Activated naive CD4-positive, alpha-beta T cell treated with anti-CD3 and anti-CD28 coated beads, Interleukin-2, amount 50 U/mL, for 72 hours (primary cell): ENCODE measurements at places on chromosomes 12 and 14. TPM values are rescaled to one million over a fixed set of nuclear protein-coding genes. Genes with fewer than 3 reads are reported as not detected.

- DNase-seq, result no peak
Observed at GRCh38 chr12:85484387-85484786, 204.4 kb downstream of the ALX1 start.

DNA sequence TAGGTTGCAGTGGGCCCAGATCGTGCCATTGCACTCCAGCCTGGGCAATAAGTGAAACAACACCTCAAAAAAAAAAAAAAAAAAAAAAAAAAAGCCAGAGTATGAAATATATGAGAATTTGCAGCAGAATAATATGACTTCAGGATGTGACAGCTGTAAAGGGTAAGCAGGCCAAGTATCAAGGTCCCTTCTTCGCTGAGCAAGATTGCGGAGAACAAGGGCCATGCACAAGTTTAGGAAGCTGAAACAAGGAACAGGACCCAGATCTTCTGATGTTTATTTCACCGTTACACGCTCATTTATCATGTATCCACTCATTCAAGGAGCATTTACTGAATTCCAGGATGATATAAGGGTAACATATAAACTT is 659 bp upstream of the FOXJ2 start:
- no peak for DNase-seq

- no peak for DNase-seq
Observed at GRCh38 chr12:52358575-52359350, 8.5 kb downstream of the KRT85 start.

- no peak for DNase-seq
Observed at GRCh38 chr12:101750152-101750551, 10.9 kb upstream of the SYCP3 start.

DNA sequence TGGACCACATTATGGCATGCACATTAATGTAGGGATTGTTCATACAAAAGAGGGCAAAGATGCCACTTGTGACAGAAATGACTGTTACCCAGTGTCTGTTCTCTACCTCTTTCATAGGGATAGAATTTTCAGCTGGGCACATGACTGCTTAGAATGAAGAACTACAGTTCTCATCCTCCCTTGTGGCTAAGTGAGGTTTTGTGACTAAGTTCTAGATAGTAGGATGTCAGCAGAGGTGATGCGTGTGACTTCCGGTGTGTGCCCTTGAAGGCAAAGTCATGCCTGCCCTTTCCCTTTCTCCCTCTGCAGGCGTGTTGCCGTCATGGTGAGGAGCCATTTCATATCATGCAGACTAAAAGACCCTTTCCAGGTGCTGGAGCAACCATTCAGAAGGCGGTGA is 99.3 kb downstream of the CACNA1C start:
- no peak for DNase-seq

GRCh38 chr12:129870796-129871195 is 33.0 kb downstream of the TMEM132D start:
- no peak for DNase-seq

The EXOC3L4 gene
- not detected for total RNA-seq

The BDKRB2 gene
- 0.08 TPM for total RNA-seq
